ENCODE measurements at places on chromosomes 5 and 9. TPM values are rescaled to one million over a fixed set of nuclear protein-coding genes. Genes with fewer than 3 reads are reported as not detected.

The FBLL1 gene
- total RNA-seq: 0.19 TPM

The STPG3 gene
- total RNA-seq: not detected

The FOXI1 gene
- total RNA-seq: not detected

The F2RL1 gene
- total RNA-seq: 283 TPM

The EXOSC2 gene
- 63.8 TPM for total RNA-seq

The SYNPO gene
- 29.9 TPM for total RNA-seq

Measured in A549 treated with GW870086 at 1 μM for 4 hours (cell line).